ENCODE measurements at places on chromosomes 12 and 14.

- DNase-seq = no peak
Observed at GRCh38 chr14:99729991-99730875, 46.1 kb downstream of the CYP46A1 start.

DNA sequence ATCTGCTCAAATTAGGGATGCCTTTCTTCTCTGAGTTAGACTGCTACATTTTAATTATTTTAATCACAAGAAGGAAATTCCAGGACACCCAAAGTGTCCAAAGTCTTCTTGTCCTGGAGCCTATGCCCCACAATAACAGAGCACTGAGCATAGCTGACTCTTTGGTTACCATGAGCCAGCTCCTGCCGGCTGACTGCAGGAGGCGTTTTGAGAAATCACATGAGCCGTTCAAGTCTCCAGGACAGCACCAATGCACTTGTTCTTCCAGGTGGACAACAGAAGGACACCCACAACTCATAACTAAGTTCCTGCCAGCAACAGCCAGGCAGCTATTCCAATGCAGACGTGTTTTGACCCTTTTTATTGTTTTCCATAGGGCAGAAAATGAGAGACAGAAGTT is 46.0 kb upstream of the SRSF5 start:
- no peak for DNase-seq

DNA sequence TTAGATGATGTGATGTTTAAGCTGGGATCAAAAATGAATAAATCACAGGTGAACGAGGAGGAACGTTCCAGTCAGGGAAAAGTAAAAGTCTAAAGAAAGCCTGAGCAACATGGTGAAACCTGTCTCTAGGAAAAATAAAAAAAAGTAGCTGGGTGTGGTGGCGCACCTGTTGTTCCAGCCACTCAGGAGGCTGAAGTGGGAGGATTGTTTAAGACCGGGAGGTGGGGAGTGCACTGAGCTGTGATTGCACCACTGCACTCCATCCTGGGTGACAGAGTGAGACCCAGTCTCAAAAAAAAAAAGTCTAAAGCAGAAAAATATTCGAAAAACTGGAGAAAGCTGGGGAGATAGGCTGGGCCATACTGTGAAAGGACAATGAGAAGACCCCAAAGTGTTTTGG is 39.2 kb upstream of the SOCS2 start:
- DNase-seq = no peak

GRCh38 chr14:68379510-68380328 is 413.1 kb downstream of the ZFP36L1 start:
- DNase-seq = no peak

DNA sequence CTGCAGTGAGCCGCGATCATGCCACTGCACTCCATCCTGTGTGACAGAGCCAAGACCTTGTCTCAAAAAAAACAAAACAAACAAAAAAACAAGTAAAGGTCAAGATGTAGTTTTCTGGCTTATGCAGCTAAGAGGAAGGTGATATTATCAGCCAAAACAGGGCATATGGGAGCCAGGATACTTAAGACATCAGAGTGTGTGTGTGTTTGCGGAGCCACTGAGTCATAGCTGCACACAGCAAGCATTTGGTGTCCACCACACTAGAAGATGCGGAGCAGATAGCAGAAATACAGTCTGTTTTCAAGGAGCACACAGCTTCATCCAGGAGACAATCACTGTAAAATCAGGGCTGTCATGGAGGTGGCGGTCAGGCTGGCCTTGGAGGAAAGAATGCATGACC is 72.6 kb upstream of the REP15 start:
- DNase-seq = no peak

DNA sequence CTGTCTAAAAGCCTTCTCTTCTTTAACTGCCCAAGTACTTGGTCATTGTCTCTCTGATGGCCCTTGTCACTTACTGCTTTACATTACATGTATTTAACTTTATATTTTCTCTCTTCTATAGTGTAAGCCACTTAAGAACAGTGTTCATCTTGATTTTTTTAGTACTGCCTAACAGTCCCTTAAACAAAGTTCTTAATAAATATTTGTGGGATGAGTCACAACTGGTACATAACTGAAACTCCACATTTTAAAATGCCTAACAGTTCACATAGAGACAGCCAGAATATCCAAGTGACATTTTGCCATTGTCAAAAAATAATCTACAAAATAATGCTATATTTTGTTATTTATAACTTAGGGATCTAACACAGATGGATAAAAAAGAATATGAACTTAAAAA is 146.6 kb downstream of the STXBP6 start:
- DNase-seq = no peak

DNA sequence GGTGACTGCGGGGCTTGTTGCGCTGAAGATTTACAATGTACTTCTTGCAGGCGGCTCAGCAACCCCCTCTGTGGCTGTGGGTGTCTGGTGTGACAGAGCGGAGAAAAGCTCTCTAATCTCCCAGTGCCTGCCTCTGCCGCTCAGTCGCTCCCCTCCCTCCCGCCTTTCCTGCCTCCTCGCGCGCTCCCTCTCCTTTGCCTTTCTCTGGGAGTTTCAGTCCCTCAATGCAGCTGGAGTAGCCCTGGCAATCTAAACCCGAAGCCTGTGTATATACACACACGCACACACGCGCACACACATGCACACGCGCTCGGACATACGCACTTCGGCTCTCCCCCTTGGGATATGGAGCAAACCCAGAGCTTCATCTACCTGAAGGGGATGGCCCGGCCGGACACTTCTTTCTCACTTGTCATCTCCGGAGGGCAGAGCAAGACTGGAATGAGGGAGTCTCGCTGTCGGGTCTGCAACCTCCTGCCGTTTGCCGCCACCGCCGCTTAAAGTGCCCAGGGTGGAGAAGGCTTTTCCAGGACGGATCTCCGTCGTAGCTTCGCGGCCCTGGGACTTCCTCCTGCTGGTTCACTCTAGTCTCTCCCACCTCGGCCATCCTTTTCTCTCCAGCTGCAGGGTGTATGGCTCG is 599 bp upstream of the TRHDE start:
- no peak for DNase-seq

GRCh38 chr12:12010277-12011039 is 60.3 kb upstream of the BCL2L14 start:
- DNase-seq = no peak

GRCh38 chr12:108581311-108582227 is 16.3 kb downstream of the TMEM119 start:
- DNase-seq = no peak

DNA sequence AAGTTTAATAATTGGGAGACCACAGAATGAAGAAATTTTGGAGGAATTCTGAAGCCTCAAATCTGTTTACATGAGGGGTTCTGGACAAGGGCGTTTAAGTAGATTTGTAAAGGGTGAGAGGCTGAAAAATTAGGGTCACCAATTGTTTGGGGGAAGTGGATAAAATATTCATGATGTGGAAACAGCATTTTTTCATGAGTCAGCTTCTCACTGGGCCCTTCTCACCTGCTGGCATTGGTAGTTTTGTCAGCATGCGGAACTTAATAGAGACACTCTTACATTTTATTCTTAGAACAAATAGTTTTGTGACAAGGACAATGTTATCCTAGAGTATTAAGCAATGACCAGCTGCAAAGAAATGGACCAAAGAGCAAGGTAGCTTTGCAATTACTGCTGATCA is 634.4 kb downstream of the LRFN5 start:
- no peak for DNase-seq

- DNase-seq = no peak
Observed at GRCh38 chr14:71566276-71566675, 366.0 kb upstream of the RGS6 start.

DNA sequence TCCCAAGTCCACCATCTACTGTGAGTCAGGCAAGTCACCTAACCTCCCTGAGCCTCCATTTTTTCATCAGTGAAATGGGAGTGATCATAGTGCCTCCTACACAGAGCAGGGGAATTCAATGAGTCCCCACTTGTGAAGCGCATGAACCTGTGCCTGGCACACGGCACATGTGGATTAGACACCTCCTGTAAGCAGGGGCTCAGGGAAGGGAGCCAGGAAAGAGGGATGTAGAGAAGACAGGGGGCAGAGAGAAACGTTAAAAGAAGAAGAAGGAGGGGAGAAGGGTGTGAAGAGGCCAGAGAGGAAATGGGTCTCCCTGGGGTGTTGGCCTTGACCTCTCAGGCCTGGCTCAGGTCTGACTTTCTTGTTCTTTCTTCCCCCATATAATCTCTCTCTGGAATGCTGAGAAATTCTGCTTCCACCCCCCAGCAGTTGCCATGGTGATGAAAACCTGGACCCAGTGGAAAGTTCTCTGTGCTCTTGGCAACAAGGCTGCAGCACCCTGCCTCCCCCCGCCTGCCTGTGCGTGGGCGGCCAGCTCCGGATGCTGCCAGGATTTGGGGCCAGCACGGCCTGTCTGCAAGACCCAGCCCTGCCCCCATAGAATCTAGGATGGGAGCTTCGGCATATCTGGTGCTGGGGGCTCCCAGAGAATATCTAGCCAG is 94.5 kb downstream of the CALM1 start:
- DNase-seq = no peak

- DNase-seq = no peak
Observed at GRCh38 chr12:5898874-5899273, 46.2 kb downstream of the ANO2 start.

GRCh38 chr12:84627593-84627992 is 285.0 kb downstream of the SLC6A15 start:
- no peak for DNase-seq

DNA sequence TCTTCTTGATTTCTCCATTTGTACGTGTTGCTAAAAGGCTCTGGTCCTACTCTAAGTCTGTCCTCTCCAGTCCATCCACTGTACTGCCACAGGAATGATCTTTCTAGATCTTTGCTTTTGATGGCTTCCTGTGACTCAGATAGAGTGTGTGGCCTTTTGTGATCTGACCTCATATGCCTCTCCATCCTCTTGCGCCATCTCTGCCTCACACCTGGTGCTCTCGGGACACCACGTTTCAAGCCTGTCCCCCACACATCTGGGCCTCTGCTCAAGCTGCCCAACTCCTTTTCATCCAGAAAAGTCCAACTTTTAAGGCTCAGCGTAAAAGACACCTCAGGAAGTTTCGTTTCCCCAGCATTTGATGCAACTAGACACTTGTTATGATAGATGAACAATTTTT is 39.0 kb downstream of the DCAF4 start:
- no peak for DNase-seq

GRCh38 chr12:8871068-8871467 is 43.2 kb upstream of the PHC1 start:
- no peak for DNase-seq

DNA sequence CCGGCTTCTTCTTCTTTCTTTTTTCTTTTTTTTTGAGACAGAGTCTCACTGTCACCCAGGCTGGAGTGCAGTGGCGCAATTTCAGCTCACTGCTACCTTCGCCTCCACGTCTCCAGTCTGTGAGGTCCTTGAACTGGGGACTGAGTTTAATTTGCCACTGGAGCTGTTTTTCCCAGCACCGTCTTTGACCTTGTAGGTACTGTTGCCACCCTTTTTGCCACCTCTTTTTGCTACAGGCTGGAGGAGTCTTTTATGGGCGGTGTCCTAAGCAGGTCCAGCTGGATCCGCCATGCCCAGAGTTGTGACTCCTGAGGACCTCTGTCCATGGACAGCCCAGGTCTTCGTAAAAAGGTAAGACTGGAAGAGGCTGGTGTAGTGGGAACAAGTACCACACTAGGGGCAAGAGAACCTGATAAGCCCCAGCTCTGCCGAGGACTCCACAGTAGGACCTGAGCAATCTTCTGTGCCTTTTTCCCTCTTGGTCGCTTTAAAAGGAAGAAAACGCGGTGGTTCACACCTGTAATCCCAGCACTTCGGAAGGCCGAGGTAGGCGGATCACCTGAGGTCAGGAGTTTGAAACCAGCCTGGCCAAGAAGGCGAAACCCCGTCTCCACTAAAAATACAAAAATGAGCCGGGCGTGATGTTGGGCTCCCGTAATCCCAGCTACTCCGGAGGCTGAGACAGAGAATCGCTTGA is 946 bp downstream of the RNU4-2 start:
- no peak for DNase-seq

DNA sequence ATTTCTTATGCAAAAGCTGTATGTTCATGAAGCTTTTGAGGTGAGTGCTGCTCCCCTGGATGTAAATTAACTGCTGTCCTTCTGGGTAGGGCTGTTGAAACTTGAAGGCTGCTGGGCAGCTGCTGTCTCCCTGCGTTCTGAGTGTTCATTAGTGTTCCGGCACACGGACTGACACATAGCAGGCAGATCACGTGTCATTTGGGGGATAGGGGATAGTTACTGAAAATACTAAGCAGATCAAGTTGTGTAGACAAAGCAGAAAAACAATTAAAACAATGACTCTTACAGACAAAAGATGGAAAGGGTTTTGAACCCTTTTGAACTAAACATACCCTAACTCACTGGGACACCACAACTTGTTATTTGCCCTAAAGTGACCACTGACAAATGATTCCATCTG is 82.5 kb downstream of the PRICKLE1 start:
- no peak for DNase-seq

GRCh38 chr12:123200414-123200813 is 32.5 kb downstream of the MPHOSPH9 start:
- DNase-seq = no peak

DNA sequence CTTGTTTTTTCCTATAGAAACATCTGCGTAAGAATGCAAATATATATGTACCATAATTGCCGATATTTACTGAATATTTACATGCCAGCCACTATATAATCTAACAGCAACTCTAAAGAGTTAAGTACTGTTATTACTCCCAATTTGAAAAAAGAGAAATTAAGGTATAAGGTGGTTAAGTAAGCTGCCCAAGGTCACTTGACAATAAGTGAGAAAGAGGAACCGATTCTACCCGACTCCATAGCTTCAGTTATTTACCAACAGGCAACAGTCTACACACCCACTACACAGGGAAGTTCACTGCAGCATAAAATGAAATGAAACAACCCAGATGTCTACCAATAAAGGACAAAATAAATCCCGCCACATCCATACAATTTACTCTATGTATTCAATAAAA is 1.1 kb downstream of the MIS18BP1 start:
- DNase-seq = no peak

GRCh38 chr14:35632271-35632670 is 98.3 kb downstream of the INSM2 start:
- no peak for DNase-seq

GRCh38 chr12:49821373-49822287 is 6.6 kb downstream of the NCKAP5L start:
- DNase-seq = no peak

DNA sequence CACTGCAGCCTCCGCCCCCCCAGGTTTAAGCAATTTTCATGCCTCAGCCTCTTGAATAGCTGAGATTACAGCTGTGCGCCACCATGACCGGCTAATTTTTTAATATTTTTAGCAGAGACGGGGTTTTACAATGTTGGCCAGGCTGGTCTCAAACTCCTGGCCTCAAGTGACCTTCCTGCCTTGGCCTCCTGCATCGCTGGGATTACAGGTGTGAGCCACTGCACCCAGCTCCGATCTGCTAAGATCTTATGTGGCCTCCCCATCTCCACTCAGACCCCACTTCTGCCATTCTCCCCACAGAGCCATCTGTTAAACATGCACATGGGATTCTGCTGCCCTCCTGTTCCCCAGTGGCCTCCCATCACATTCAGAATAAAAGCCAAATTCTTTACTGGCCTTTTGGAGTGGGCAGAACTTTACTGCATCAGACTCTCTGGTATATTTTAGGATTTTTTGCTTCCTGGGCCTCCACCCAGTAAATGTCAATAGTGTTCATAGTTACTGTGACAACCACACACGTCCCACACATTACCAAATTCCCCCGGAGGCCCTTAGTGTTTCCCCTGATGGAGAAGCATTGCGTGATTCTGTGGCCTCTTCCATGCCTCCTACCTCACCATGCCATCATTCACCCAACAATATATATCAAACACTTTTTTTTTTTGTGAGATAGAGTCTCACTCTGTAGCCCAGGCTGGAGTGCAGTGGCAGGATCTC is 96.3 kb downstream of the PTPN11 start:
- no peak for DNase-seq
